Activated T-helper 9 cell treated with anti-CD3 and anti-CD28 coated beads, Interleukin-2, amount 50 U/mL, for 16 hours (primary cell): ENCODE measurements at places on chromosomes 12 and 14.

DNA sequence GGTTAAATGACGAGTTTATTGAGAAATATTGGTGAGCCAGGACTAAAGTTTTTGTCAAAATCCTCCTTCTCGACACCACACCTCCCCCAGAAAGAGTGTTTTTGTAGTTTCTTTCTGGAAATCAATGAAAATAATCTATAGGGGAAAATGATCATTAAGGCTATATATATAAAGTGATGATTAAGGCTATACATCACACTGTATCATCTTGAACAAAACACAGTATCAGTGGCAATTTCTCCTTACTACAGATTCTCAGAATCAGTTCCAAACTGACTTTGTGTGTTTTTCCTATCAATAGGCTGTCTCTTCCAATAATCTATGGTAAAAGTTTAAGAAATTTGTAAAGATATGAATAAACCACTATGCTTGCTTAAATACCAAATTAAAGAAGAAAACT, 81.7 kb downstream of the IFNG-AS1 start:
- no peak for DNase-seq

DNA sequence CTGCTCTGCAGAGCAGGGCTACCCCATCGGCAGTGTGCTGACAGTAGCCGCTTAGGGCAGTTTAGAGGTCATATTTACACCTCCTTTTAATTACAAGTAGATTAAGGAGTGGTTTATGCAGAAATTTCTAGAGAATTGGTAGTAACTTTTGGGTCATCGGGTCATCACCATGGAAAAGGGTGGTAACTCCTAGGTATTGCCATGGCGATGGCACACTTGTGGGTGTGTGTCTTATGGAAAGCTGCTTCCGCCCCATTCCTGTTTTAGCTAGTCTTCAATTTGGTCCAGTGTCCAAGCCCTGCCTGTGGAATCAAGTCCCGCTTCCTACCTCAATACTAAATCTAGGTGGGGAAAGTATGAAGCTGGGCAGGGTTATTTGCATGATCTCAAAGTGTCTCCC, 29.5 kb upstream of the ZNF740 start:
- no peak for DNase-seq

DNA sequence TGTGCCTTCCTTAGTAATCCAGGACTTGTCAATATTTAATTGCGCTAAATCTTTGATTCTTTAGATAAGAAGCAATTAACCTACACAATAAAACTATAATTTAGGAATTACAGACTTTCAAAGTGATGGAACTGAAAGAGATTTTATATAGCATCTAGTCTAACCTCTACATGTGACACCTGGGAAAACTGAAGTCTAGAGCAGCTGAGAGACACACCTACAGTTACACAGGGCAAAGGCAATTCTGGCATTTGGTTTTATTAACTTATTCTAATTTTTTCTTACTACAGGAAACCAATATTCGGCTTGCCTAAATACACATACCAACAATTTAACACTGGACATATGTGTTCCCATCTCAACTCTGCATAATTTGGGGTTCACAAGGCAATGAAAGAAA, 196.5 kb downstream of the STXBP6 start:
- no peak for DNase-seq

DNA sequence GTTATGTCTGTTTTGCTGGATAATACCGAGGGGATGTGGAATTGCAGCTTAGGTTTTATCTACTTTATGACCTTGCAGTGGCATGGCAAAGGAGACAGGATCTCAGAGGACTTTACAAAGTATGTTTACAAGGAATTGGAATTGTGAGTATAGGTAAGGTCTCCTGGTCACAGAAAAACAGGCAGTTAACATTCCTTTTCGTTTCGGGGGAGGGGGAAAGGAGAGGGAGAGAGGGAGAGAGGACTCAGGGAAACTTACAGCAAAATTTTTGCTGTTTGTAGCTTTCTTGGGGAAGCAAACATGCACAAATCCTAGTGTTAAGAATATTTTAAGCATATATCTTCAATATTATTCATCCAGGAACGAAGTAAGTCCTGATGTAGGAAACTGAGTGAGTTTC, 590.5 kb upstream of the LRFN5 start:
- no peak for DNase-seq

DNA sequence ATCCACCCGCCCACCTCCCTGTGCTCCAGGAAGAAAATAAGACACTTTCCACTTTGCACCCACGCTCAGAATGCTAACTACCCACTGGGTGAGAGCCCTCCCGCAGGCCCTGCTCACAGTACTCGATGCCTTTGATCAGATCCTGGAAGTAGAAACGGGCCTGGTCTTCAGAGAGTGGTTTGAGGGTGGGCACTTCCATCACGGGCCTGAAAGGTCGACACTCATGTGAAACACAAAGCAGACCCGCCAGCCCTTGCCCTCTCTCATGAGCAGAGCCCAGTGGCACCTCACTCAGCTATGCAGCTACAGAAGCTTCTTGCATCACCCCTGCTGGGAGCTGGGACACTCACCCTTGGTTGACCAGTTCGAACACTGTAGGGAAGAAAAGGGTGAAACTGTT, 41.1 kb downstream of the CAMKK2 start:
- no peak for DNase-seq
